Stimulated activated CD4-positive, alpha-beta T cell treated with anti-CD3 and anti-CD28 coated beads, Interleukin-4, amount 100 ng/mL, for 48 hours (primary cell): ENCODE measurements at places on chromosomes 12 and 14.

GRCh38 chr12:63821781-63822251, 22.7 kb upstream of the SRGAP1 start:
- no peak for DNase-seq

- no peak for DNase-seq
Measured at GRCh38 chr12:70351076-70351475, 15.0 kb upstream of the KCNMB4 start.

- no peak for DNase-seq
Measured at GRCh38 chr12:13275241-13276085, 78.9 kb downstream of the EMP1 start.

DNA sequence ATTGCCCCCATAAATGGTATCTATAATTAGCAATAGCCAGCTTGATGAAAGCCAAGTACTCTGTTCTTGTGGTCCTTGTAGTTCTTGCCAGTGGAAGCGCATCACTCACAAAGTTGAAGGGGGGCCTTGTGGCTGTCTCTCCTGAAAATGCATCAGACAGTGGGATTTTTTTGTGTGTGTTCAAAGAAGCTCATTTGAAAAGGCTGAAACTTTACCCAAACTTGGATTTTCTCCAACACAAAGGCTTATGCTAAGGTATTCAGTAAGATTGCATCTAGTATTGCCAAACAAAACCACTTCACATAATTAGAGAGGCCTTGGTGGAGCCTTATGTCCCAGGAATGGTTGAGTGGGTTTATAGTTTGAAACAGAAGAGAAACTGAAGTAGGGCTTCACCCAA, 216.7 kb upstream of the TMTC1 start:
- DNase-seq, result no peak

DNA sequence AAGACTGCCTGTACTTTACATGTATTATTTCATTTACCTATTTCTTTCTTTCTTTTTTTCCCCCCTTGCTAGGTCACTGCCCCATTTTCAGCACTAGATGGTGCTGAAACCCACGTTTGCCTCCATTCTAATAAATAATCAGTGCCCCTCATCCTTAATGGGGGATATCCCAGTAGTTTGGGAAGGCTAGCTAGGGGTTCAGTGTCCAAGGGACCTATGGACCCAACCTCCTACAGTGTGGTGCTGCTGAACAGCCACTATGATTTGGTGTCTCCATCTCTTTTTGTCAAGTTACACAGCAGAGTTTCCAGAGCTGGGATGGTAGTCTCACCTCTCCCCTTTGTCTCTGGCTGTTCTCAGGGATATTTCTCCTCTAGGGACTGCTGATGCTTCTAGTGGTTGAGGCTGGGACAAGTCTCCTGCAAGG, 6.5 kb upstream of the HCFC2 start:
- no peak for DNase-seq

- DNase-seq, result no peak
Measured at GRCh38 chr14:22666203-22666893, 22.2 kb upstream of the OR6J1 start.

DNA sequence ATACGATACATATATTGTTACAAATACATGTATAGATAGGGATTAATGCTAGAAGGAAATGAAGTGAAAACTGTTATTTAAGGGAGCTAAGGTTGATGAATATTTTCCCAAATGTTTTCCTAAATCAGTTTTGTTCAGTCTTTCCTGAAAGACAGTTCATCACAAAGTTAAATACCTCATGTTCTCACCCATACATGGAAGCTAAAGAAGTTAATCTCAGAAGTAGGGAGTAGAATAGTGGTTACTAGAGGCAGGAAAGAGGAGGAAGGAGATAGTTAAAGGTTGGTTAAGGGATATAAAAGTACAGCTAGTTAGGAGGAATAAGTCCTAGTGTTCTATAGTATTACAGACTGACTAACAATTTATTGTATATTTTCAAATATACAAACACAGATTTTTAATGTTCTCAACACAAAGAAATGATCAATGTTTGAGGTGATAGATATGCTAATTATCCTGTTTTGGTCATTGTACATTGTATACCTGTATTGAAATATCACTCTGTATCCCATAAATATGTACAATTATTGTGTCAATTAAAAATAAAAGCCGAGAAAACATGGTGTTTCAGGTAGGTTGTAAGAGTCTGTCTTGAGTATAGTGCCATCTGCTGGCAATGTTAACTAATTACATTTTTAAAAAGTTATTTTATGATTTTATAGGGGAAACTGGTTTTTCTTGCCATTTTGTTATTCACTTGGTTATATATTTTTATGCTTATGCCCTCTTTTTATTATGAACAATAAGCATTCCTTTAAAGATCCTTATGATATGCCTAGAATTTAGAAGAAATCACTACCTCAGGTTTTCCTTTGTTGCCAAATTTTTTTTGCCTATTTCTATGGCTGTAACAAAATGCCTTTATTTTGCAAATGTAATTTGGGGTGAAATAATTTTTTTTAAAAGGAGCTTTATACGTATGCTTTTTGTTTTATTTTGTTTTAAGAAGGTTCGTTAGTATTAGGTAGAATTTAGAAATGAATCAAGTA, 26.9 kb downstream of the ZDHHC17 start:
- DNase-seq, result no peak

DNA sequence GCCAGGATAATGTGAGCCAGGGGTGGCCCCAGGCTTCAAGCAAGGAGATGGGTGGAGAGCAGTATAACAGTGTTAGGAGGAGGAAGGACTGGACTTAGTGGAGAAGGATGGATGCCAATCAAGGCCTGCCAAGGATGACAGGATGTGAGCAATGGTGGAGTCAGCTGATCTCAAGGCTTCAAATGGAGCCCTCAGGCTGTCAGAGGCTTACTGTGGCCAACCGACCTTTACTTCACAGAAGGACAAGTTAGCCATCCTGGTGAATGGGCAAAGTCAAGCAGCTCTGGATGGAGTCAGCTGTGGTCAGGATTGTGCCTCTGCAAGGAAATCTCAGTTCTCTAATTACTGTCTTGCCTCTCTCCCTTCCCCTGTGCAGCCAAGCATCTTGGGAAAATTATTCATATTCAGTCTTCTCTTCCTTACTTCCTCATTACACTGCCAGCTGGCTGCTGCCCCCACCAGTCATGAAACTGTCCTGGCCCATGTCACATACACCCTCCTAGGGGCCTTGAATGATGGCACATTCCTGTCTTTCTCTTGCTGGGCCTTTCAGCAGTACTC, 7.6 kb upstream of the STAT6 start:
- DNase-seq, result no peak
